ENCODE measurements at places on chromosomes 12 and 14. TPM values are rescaled to one million over a fixed set of nuclear protein-coding genes. Genes with fewer than 3 reads are reported as not detected.

DNA sequence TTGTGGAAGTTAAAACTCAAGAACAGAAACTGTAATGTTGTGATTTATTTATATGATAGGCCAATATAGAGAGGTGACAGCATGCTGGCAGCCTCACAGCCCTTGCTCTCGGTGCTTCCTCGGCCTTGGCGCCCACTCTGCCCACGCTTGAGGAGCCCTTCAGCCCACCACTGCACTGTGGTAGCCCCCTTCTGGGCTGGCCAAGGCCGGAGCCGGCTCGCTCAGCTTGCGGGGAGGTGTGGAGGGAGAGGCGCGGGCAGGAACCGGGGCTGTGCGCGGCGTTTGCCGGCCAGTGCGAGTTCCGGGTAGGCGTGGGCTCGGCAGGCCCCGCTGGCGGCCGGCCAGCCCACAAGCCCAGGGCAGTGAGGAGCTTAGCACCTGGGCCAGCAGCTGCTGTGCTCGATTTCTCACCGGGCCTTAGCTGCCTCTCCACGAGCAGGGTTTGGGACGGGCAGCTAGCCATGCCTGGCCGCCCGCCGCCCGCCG is 65.8 kb upstream of the SLC8A3 start:
- DNase-seq: peak; percentile 58

The ADAM21 gene
- 13.7 TPM for total RNA-seq

GRCh38 chr12:3523728-3524127 is 32.7 kb downstream of the PRMT8 start:
- no peak for DNase-seq

The STAT6 gene
- total RNA-seq: 66.2 TPM

DNA sequence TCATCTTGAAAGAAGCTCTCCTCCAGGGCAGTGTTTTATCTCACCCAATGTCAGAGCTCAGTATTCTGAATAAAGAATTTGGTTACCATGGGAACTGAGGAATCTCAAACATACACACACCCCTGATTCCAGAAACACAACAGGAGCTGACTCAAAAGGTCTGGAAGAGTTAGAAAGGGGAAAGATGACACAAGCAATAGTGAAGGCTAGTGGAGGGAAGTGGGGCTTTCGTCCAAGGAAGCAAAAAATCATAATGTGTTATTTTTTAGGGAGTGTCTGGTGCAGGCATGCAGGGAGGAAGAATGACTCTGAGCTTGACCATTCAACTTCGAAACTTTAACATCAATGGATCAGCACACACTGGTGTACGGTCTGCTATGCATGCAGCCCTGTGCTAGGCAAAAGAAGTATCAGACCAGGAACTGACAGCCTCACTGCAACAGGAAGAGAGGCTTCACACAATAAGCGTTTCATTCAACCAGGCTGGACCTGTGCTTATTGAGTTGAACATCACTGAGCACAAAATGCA is 20.3 kb downstream of the HEBP1 start:
- no peak for DNase-seq

- peak; percentile 63 for DNase-seq
Measured at GRCh38 chr12:94265539-94265938, 117.2 kb downstream of the PLXNC1 start.

The PRICKLE1 gene
- 7.9 TPM for total RNA-seq

GRCh38 chr12:117027251-117028086 is 71.7 kb downstream of the TESC start:
- DNase-seq: peak; percentile 13

DNA sequence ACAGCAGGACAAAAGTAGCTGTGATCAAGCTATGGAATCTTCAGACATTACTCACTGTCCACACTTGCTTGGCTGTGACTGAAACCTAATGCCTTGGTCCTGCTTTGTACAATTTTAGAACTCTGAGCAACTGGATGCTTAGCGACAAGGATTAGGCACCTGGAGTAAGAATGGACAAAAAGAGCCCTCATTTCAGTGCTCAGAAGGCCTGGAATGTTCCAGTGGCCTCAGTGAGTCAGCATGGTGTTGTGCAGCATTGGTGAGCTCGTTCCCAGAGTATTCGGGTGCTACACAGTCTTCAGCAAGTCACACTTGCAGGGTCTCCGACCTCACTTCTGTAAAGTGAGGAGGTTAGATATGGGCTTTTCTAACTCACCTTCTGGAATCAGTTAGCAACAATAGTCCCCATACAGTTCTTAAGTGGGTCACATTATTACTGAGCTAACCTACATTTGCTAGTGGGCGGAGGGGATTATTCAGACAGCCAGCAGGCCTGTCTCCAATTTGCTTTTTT is 108.0 kb upstream of the MDM1 start:
- no peak for DNase-seq

GRCh38 chr12:1445807-1446206 is 148.6 kb downstream of the FBXL14 start:
- no peak for DNase-seq

DNA sequence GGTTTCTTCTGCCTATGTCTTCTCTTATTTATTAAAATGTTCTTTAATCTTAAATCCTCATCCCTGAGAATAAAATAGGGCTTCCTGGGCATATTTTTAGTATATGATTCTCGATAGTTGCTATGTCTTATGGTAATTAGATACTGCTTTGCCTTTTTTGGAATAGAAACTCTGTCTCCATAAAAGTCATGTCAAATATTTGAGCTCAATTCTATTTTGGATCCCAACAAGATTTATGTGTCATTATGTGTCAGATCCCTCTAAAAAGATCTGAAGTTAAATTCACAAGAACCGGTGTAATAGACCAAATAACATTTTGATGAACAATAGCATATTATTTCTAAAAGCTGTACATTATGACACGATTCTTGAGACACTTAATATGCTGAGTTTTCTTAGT is 312.5 kb upstream of the PDE3A start:
- no peak for DNase-seq

The PRIMA1 gene
- 3.4 TPM for total RNA-seq

The ITGB7 gene
- 0.24 TPM for total RNA-seq

GRCh38 chr12:53751336-53752191 is at the start of gene CISTR:
Gene CISTR, minus strand, starts transcription at chr12:53751979.
- no peak for DNase-seq

- peak; percentile 60 for DNase-seq
Measured at GRCh38 chr12:102964872-102965271, 7.4 kb downstream of the ASCL1 start.

GRCh38 chr14:33790996-33791395 is 159.9 kb downstream of the EGLN3 start:
- DNase-seq: no peak

DNA sequence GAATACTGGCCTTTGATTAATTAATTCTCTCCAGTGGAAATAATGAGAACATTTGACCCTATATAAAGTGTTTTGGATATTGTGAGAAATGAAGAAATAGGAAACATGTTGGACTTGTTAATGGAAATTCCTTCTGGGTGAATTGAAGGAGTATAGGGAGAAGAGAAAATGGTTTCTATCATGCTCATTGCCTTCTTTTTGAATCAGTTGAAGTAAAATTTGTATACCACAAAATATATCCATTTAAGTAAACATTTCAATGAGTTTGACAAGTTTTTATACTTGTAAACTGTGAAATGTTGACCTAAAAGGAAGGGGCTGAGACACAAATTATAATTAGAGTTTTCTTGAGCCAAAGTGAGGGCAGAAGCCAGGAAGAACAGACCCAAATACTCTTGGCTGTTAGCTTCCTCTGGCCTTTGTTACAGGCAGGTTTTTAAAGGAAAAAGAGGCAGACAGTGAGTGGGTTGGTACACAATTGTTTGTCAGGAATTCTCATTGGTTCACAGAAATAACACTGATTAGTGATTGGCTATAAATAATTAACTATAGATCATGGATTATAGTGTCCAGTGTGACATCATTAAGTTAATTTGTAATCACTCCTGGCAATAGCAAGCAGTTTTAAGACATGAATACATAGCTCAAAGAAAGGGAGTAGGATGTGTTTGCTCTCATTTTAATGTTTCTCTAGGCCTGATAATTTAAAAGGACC is 826 bp downstream of the ZNF705A start:
- no peak for DNase-seq

DNA sequence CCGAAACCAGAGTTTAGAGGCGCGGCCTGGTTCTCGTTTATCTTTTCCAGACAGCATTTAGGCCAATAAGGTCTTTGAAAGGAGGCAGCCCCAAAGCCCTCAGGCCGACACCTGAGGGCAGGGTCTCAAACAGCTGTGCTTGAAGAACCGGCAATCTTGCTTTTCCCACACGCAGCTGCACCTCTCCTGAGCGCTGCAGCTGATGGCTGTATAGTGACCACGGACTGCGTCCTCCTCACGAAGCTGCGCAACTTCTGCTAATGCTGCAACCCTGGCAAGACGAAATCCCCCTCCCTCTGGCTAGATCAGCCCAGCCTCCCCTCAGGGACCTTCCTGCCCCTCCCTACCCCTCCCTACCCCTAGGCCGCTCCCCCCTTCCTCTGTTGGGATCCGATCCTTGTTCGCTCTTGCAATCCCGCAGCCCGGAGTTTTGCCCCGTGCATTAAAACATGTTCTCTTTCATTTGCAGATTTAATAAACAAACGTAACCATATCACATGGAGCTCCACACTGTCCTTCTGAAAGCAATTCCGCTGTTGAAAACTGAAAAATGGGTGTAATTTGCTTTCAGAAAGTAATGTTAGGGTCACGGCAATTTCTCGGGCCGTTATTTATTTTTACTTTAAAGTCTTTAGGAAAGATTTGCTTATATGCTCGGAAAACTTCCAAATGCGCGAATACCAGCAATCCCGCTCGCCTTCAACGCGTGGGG is 4.8 kb upstream of the PAX9 start:
- DNase-seq: no peak

The ALX1 gene
- 0.25 TPM for total RNA-seq

- peak; percentile 2 for DNase-seq
Measured at GRCh38 chr14:101098641-101099040, 195.1 kb upstream of the RTL1 start.

GRCh38 chr12:132575661-132576060 is 34.7 kb downstream of the LRCOL1 start:
- DNase-seq: no peak

DNA sequence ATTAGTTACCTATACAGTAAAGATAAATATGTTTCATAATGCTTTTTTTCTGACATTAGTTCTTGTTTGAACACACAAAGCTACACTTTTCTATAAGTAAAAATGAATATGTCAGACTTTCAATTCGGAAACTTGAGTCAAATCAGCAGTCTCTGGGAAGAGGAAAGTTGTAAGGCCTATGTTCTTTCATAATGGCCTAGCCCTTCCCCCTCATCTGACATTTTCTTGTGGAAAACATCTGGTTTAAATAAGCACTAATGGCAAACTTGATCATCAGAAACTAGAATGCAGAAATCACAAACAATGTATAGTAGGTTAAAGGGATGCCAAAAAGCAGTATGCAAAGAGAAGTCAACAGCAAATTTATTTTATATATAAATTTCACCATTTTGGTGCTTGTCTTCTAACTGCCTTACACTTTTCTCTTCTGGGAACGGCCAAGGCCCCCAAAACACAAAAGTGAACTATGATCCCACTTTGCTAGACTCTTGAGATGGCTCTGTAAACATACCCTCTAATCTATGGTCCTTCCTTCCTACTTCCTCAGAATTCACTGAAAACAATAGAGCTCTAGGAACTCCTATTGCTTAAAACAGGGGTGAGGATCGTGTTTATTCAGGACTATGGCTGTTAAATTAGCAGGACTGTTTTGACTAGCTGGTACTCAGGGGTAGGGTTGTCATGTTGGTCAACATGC is 444.1 kb downstream of the RAD51B start:
- no peak for DNase-seq

GRCh38 chr12:97006585-97006984 is 99.5 kb downstream of the NEDD1 start:
- no peak for DNase-seq

- DNase-seq: no peak
Measured at GRCh38 chr14:38536376-38537038, 280.6 kb upstream of the CLEC14A start.

- no peak for DNase-seq
Measured at GRCh38 chr14:66116732-66117131, 369.4 kb upstream of the CCDC196 start.

DNA sequence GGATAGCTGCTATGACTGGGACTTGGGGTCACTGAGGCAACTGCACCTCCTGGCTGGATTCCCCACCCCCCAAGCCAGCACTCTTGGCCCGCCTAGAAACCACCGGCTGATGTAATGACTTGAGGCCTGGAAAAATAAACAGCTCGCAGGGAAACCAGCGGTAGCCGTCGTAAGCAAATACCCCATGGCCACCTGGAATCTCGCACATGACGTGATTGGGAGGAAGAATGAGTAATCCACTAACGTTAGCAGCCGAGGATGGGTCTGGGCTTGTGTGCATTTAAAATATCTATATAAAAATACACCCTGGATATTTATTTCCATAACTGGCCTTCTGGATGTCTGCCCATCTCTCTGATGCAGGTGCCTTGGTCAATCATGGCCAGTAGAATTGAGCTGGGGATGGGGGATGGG is 120.1 kb downstream of the SMOC1 start:
- no peak for DNase-seq

GRCh38 chr14:75274899-75275569 is 3.6 kb upstream of the FOS start:
- peak; percentile 64 for DNase-seq

GRCh38 chr14:93081876-93082570 is 33.7 kb downstream of the ITPK1 start:
- DNase-seq: no peak

DNA sequence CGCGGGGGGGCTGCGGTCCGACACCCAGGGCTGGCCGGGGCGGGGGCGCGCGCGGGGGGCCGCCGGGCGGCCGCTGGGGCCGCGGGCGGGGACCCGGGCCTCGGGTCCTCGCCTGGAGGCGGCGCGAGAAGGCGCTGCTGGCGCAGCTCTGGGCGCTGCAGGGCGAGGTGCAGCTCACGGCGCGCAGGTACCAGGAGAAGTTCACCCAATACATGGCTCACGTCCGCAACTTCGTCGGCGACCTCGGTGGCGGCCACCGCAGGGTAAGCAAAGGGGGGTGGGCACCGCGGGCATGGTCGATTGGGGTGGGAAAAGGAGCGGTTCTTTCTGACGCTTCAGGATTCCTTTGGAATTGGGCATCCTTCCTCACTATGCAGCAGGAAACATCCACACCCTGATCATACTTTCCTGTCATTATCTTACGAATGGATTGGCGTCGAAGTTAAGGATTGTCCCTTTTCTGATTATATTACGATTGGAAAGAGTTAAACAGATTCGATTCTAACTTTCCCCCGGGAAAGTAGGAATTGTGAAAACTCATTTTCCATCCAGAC is 798 bp downstream of the PDZRN4 start:
- DNase-seq: peak; percentile 25

- DNase-seq: peak; percentile 96
Measured at GRCh38 chr14:74860899-74861733, 14.8 kb downstream of the PROX2 start.

GRCh38 chr12:118190266-118190665 is 54.3 kb downstream of the PEBP1 start:
- peak; percentile 40 for DNase-seq

The USP44 gene
- 14.2 TPM for total RNA-seq

The RNASE7 gene
- 0.43 TPM for total RNA-seq

- no peak for DNase-seq
Measured at GRCh38 chr12:121451961-121452339, 52.0 kb downstream of the RNF34 start.

- no peak for DNase-seq
Measured at GRCh38 chr14:21539189-21539940, 13.2 kb upstream of the SALL2 start.

The AQP5 gene
- 134 TPM for total RNA-seq

GRCh38 chr12:127680516-127680915 is 586.5 kb upstream of the TMEM132C start:
- DNase-seq: no peak

GRCh38 chr14:61145903-61146481 is 135.1 kb downstream of the TMEM30B start:
- no peak for DNase-seq

The CYP46A1 gene
- 4.2 TPM for total RNA-seq

The TCL1B gene
- total RNA-seq: 5.6 TPM

The GPR137C gene
- total RNA-seq: 9.4 TPM

The FERMT2 gene
- 45.7 TPM for total RNA-seq

The CYP27B1 gene
- total RNA-seq: 3.9 TPM
